ENCODE measurements at places on chromosomes 7 and 10.
A peak's percentile ranks its signal among the peaks of the same experiment; 100 is the strongest.

DNA sequence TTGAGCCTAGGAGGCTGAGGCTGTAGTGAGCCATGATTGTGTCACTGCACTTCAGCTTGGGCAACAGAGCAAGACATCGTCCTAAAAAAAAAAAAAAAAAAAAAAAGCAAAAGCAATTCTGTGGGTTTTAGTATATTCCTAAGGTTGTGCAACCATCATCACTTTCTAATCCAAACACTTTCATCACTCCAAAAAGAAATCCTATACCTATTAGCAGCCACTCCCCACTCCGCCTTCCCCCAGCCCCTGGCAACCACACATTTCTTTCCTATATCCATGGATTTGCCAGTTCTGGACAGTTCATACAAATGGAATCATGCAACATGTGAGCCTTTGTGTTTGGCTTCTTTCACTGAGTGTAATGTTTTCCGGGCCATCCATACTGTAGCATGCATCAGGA, 20.4 kb downstream of the ZAN start:
- DNase-seq = no peak

DNA sequence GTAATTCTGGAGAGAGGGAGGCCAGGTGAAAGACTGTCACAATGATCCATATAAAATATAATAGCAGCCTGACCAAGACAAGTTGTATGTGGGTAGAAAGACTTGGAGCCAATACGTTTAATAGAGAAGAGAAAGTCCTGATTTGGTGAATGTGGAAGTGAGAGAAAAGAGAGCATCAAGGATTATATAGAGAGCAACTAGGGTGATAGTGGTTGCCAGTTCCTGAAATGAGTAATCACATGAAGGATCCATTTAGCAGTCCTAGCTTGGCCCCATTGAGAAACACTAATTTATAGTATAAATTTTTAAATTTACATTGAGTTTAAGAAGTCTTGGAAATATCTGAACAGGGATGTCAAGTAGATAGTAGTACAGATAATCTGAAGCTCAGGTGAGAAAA, 74.0 kb downstream of the AASS start:
- no peak for DNase-seq

DNA sequence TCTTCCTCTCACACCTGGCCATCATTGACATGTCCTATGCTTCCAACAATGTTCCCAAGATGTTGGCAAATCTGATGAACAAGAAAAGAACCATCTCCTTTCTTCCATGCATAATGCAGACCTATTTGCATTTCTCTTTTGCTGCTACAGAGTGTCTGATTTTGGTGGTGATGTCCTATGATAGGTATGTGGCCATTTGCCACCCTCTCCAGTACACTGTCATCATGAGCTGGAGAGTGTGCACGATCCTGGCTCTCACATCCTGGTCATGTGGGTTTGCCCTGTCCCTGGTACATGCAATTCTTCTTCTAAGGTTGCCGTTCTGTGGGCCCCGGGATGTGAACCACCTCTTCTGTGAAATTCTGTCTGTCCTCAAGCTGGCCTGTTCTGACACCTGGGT, 19.2 kb downstream of the OR2A14 start:
- DNase-seq = no peak

DNA sequence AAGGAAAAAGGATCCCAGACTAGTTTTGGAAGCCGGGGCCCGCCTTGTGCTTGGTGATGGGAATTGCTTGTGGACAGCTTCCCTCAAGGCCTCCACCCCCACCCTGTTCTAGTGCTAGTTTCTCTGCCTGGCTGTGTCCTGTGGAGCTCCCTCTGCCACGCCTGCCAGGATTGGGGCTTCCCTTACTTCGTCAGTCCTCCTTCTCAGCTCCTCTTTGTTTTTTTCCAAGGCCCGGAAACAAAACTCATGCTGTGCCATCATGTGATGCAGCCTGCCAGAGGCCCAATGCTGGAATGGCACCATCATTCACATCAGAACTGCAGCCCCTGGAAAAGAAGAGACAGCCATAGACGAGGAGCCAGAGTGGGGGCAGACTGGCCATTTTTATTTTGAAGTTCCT, 11.2 kb downstream of the YKT6 start:
- DNase-seq = no peak

DNA sequence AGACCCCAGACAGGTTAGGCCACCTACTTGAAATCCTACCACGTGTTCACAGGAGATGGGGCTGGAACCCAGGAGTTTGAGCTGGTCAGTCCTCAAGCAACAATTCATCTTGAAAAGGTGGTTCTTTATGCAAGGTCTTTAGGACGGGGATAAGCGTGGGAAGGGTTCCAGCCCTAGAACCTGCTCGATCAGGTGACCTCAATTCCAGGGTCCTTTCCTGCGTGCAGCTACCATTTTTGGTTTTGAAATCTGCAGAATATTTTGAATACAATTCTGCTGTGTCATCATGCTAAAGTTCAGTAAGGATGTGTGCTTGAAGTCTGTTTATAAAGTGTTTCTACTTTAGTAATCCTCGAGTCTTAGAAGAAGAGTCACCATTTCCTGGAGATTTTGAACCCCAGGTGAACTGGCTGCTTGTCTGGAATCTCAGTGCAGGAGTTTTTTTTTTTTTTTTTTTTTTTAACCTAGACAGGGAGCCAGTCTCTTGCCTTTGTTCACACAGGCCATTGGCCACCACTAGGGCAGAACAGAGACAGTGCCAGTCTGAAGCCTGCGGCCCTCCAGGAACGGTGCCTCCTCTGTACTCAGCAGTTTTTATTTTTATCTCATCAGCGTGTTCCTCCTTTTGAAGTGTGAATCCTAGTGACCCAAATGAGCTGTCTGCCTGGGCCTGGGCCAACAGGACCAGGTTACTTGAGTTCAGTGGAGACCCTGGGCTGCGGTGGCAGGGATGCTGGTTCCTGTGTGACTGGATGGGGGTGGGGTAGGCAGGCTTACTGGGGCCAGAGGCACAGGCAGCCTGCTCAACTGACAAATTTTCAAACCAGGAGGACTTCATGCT, 54.6 kb downstream of the EEPD1 start:
- peak; percentile 71 for DNase-seq

Measured in fibroblast of skin of scalp (primary cell).